ENCODE measurements at places on chromosomes 2 and 18.

DNA sequence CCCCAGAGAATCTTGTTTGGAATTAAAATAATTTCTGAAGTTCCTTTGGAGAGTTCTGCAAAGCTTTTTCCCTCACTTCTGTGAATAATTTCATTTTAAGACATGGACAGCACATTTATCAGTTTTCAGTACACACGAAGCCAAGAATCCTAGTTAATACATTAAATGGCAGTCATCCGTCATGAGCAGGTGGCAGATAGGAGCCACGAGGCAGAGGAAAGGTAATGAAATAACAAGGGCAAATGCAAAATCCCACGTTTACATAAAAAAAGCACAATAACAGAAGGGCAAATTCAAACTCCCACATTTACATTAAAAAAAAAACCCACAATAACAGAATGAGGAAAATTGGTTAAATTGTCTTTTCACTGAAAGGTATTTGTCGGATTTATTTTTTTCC lies 25.9 kb upstream of the SNTG2 start:
- no peak for DNase-seq

GRCh38 chr2:174787487-174788205 lies 23.4 kb upstream of the CHRNA1 start:
- DNase-seq: no peak

GRCh38 chr18:68642003-68642402 lies 72.9 kb downstream of the TMX3 start:
- DNase-seq: no peak

- DNase-seq: no peak
These were observed 175.1 kb upstream of the ERBB4 start for GRCh38 chr2:212713681-212714080.

- no peak for DNase-seq
These were observed 260.9 kb upstream of the TFPI start for GRCh38 chr2:187815113-187815512.

DNA sequence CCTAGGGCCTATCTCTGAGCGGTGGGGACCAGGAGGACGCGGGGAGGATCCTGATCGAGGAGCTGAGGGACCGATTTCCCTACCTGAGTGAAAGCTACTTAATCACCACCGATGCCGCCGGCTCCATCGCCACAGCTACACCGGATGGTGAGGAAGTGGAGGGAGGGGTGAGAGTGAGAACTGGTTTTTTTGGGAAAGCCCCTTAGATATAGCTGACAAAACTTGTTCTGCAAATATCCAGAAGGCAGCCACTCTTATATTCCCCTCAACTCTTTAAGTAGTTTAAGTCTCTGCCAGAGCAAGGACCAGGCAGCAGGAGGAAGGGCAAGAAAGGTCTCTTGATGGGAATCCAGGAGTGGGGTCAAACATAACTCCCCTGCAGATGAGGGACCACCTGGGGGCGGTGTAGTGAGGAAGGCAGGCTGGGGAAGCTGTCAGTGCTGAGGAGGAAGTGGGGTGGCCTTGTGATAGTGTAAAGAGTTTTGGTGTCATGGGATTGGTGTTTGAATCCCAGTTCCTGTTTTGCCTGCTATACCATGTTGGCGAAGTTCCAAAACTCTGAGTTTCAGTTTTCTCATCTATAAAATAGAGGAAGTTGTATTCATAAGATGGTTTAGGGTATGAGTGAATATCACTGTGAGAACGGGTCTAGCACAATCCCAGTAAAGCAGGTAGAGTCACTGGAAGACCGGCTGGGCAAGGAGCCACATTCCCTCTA lies 3.4 kb downstream of the NAGK start:
- DNase-seq: peak; percentile 96

DNA sequence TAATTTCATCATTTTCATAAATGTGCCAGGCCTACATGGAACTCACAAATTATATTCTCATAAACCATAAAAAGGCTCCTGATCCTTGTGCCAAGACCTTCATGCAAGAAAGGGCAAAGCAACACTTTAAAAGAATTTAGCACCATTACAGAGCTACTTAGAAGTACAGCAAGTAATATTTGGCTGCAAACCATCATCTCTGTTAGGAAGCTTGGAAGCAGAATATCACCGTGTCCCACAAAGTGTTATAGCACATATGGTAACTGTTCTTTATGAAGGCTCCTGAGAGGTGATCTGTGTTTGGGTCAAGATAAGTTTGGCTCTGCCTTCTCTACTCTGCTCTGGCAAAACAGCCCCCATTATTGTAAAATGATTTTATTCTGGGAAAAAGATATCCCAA lies 59.7 kb upstream of the KCNJ3 start:
- no peak for DNase-seq

DNA sequence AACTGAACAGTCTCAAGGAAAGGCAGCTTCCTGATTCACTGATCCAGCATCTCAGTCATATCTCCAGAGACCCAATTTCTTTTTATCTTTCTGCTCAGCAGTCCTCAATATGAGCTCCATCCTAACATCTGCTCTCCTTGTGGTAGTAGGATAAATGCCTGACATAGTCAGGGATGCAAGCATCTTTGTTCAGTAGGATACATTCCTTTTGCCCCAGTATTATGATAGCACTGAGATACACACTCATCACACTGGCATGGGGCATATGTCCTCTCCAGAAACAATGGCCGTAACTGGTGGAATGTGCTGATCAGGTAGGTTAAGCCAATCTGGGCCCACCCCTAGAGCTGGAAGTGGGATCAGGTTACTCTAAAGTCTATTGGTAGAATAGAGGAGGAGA lies 207.2 kb downstream of the ETAA1 start:
- DNase-seq: no peak

DNA sequence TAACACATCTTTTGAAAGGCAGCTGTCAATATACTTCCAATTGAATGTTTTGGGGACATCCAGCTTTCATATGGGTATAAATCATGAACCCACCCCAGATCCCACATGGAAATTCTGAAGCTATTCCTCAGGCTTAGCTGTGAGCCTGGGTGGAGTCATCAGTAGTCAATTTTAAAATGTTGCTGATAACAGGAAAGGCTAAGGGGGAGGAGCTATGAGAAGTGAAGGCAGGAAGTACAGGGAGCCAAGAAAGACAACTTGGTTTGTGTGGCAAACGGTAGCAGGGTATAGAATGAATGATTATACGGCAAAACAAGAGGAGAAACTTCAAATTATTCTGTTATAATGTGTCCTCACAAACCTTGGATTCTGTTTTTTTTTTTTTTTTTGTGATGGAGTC lies 108.6 kb downstream of the QPCT start:
- no peak for DNase-seq

DNA sequence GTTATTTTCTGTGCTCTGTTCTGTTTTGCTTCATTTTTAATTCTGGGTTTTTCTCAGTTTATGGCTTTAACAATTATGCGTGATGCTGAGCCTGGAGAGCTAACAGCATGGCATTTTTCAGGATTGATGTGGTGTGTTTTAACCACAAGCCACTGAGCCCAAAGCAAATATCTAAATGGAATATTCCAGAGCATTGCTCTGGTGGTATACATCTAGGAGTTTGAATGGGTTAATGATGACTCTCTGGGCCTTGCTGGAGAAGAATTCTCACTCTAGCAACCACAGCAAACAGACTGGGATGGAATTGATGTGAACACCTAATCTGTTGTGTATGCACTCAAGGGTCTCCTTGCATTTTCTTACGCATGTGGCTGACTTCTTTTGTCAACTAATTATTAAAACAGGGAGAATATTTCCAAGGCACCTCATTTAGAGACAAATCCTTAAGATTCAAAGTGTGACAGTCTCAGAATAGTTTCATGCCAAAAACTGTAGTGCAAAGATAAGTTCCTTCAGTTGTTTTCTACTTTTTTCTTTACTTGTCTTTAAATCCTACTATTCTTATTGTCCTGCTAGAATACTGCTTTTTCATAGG lies 164.0 kb downstream of the DTNA start:
- DNase-seq: no peak

Data from RPMI8226 (cell line).